ENCODE measurements at places on chromosomes 5 and 9. TPM values are rescaled to one million over a fixed set of nuclear protein-coding genes. Genes with fewer than 3 reads are reported as not detected.

Gene DND1
- 0.33 TPM for total RNA-seq

Gene WASHC1
- 8.7 TPM for total RNA-seq

Gene ZNF300
- 9.0 TPM for total RNA-seq

Gene PTGDS
- total RNA-seq, result 40.7 TPM

Gene CDKN2A
- total RNA-seq, result 8.9 TPM

Gene ST8SIA4
- total RNA-seq, result 0.22 TPM

Gene F2R
- total RNA-seq, result 56.9 TPM

Gene PHYKPL
- total RNA-seq, result 33.0 TPM

Gene ADRB2
- 0.22 TPM for total RNA-seq

Gene NPR3
- 17.8 TPM for total RNA-seq

Gene SPINK4
- total RNA-seq, result not detected

Data from uterine smooth muscle cell (primary cell).